Upper lobe of left lung (tissue), 6 donors: ENCODE measurements at places on chromosomes 3 and 15.
A peak's percentile ranks its signal among the peaks of the same experiment; 100 is the strongest.

- no peak for DNase-seq
These were observed 28.7 kb upstream of the GATA2 start for GRCh38 chr3:128521715-128522114.

DNA sequence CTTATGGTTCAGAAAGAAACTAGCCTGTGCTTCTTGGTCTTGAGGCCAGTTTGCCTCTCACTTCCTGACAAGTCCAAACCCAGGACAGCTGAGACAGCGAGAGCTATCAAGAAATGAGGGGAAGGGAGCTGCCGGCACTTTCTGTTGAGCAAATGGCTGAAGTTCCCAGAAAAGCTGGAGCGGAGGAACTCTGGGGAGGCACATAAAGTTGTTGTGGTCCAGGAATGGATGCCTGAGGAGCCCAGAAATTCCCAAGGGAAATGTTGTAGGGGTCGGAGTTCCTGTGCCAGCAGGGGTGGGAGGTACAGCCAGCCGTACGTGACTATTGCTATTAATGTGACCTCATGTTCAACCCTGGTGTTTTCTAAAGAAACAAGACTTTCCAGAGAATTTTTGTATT is 98.8 kb upstream of the TNFAIP8L3 start:
- no peak for DNase-seq

GRCh38 chr15:63044077-63044644 is 1.6 kb downstream of the TPM1 start:
- no peak for DNase-seq

- no peak for DNase-seq
These were observed 2.5 kb downstream of the AMOTL2 start for GRCh38 chr3:134371542-134372324.

DNA sequence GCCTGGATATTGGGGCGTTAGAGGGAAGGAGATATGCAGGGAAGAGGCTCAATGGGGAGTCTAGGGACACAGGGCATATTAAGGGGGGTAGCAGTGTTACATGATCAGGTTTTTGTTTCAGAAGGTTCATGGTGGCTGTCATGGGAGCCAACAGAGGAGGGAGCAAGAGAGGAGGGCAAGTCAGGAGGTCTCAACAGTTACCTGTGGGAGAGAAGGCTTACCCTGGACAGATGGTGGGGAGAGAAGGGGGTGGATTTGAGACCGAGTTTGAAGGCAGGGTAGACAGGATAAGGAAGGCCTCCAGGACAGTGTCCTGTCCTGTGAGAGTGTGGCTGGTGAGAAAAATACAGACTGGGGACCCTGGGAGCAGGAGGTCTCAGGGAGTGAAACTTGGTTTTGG is 3.8 kb upstream of the WNT7A start:
- DNase-seq = no peak

GRCh38 chr3:114223143-114223542 is 14.2 kb downstream of the ZNF80 start:
- DNase-seq = no peak

DNA sequence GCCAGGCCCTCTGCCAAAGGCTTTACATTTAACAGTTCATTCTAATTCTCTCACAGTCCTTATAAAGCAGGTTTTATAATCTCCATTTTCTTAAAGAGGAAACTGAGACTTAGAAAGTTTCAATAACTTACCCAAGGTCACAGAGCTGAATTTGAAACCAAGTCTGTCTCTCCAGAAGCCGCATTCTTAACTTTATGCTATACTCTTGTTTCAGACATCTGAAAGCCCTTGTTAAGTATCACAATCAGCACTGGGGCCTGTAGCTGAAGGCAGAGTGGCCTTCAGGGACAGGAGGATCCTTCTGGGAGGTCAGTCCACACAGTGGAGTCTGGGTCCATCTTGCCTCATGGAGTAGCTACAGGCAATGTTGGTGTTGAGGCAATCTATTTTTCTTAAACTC is 27.9 kb downstream of the LRRN1 start:
- DNase-seq = no peak

DNA sequence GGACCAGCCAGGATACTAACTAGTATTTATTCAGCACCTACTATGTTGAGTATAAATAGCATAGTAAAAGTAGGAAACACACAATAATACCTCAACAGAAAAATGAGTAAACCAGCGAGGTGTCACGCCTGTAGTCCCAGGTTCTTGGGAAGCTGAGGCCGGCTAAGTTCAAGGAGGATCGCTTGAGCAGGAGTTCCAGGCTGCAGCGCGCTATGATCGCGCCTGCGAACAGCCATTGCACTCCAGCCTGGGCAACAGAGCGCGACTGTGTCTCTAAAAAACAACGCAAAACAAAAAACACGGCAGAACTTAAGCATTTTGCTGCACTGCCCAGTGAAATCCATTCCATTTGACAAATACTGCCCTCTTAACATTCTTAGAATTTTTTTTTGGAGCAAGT is 1.3 kb upstream of the DENND6A start:
- DNase-seq = peak; percentile 52

DNA sequence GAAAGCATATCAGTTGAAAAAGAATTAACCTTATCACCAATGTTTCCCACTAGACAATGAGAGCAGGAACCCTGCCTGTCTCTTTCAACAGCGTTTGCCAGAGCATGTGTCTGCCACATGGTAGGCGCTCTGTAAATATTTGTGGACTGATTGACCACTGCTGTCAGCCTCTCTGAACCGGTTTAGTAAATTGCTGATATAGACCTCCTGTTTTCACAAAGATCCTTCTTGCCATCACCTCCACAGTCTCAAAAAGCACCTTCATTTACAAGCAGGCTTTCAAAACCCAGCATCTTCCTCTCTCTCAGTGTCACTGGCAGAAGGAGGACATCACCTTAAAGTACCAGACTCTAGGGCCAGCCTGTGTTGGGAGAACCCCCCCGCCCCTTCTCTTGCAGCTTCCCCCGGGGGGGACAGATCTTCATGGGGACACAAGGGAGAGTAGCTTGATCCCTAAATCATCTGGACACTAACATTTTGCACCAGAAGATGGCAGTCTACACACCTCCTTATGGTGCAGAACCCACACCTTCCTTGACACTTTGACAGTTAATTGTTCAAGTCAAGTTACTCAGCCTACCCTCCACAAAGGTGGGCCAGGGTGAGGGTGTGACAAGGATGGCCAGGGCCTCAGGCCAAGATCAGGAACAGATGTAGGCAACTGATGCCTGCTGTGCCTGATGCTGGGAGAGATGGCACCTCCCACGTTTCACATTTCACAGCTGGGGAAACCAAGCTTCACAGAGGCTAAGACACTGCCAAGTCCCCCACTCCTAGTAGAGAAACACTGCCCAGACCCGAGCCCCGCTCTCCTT is 37.8 kb upstream of the USP3 start:
- no peak for DNase-seq

DNA sequence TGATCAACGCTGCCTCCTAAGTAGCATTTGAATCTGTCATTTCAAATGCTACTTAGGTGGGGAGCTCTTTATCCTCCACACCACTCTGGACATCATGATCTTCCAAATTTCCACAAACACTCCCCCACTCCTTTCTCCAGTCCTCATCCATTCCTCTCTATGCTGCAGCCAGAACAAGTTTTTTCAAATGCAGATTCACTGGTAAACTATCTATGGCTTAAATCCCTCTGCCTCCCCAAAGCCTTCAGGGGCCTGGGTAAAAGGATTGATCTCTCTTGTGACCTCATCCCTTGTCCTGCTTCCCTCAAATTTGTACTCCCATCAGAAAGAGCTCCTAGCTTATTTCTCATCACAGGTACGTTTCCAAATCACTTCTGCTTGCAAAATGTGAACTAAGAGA is 1.3 kb upstream of the AEN start:
- DNase-seq = no peak

DNA sequence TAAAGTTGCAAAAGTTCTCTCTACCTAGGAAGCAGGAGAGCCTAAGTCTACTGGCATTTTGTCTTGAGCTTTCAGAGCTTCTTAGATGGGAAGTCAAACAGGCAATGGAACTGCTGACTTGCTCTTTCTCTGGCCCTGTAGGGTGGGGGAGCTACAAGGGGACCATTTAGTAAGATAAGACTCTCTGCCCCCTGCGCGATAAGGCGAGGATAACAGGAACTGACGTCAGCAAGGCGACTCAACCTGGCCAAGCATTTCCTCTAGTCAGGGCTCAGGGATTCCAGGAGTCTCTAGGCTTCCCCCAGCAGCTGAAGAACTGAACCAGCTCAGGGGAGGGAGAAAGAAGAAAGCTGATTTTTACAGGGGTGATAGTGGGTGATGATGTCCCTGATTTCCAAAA is 5.8 kb downstream of the RARB start:
- no peak for DNase-seq
